ENCODE measurements at places on chromosomes 6 and 20. TPM values are rescaled to one million over a fixed set of nuclear protein-coding genes. Genes with fewer than 3 reads are reported as not detected.

DNA sequence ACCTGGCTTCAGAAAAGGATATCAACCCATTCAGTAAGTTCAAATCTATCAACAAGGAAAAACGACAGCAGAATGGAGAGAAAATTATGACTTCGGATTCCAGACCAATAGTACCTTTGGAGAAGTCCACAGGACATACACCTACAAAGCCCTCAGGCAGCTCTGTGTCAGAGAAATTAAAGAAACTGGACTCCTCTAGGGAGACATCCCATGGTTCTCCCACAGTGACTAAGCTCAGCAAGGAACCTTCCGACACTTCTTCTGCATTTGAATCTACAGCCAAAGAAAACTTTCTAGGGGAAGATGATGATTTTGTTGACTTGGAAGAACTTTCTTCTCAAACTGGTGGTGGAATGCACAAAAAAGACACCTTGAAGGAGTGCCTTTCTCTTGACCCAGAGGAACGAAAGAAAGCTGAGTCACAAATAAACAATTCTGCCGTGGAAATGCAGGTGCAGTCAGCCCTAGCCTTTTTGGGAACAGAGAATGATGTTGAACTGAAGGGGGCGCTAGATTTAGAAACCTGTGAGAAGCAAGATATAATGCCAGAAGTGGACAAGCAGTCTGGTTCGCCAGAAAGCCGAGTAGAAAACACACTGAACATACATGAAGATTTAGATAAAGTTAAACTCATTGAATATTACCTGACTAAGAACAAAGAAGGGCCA is 67.4 kb upstream of the HINT3 start:
- no peak for DNase-seq

GRCh38 chr6:70863343-70863742 is 93.5 kb downstream of the B3GAT2 start:
- no peak for DNase-seq

GRCh38 chr6:82906951-82907350 is 158.7 kb downstream of the UBE3D start:
- DNase-seq, result no peak

- no peak for DNase-seq
These were observed 78.1 kb downstream of the MMUT start for GRCh38 chr6:49384904-49385303.

DNA sequence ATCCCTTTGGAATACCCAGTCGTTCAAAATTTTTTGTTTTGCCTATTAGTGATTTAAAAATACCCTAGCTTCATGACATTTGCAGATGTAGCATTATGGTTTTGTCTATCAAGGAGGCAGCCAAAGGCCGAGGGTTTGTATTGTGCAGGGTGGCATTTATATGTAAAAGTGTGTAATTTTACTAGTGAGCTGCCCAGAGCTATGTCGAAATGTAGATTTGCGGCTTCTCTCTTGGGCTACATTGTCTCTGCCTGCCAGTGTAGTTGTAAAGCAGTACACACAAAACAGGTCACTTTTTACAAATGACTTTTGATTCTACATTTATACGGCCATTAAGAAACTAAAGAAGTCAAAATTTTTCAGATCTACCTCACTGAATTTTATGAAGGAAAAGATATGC is 87.7 kb downstream of the TSHZ2 start:
- no peak for DNase-seq

DNA sequence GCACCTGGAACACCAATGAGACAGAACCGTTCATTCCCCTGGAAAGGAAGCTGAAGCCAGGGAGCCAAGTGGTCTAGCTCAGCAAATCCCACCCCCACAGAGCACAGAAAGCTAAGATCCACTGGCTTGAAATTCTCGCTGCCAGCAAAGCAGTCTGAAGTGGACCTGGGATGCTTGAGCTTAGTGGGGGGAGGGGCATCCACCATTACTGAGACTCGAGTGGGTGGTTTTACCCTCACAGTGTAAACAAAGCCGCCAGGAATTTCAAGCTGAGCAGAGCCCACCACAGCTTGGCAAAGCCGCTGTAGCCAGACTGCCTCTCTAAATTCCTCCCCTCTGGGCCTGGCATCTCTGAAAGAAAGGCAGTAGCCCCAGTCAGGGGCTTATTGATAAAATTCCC is 53.1 kb downstream of the KIF16B start:
- no peak for DNase-seq

DNA sequence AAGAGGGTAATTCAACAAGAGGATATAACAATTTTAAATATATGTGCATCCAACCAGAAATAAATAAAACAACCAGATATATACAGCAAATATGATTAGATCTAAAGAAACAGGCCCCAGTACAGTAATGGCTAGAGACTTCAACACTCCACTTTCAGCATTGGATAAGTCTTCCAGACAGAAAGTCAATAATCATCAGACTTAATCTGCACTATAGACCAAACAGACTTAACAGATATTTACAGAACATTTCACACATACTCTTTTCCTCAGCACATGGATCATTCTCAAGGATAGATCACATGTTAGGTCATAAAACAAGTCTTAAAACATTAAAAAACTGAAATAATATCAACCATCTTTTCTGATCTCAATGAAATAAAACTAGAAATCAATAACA is 62.7 kb upstream of the MTRF1L start:
- no peak for DNase-seq

Gene SCRT2
- total RNA-seq, result not detected

Gene FAM50B
- 5.3 TPM for total RNA-seq
